EH (cell line): ENCODE measurements at places on chromosomes 16 and 17.

- no peak for DNase-seq
These were observed 248.7 kb downstream of the RBFOX3 start for GRCh38 chr17:79361873-79362771.

GRCh38 chr17:32496395-32497073, 9.7 kb downstream of the CDK5R1 start:
- peak; percentile 93 for DNase-seq

DNA sequence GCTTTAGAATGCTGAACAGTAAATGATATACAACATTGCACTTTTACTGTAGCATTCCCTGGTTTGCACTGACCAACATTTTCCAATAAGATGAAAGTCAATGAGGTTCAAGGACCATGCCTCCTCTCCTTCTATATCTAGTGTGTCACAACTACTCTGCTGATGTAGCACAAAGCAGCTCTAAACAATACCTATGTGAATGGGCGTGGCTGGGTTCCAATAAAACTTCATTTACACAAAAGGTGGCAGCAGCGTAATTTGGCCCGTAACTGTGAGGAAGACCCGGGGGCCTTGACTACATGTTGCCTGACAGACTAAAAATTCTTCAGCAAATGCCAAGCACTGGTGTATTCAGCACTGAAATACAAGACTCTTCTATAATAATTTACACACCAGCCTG, 6.5 kb downstream of the SRP68 start:
- no peak for DNase-seq

DNA sequence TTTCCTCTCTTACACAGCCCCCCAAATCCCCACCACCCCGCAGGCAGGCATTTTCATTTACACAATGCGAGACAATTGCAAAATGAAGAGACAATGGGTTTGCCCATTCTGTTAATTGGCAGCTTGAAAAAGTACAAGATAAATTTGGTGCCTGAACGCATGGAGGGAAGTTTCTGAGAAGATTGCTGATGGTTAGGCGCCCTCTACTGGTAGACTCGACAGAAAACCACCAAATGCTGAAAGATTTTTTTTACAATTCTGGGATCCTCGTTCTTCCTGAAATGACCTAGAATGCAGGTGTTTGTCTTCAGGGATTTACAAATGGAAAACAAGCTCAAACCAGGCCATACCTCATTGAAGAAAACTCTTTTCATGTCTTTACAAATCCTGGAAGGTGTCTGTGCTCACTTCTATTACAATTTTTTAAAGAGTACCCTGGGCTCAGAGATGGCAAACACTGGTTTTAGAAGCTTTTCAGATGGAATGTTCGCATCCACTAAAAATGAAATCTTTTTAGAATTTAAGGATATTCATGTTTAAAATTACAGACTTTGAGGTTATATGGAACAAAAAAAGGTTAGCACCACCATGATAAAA, 338.5 kb downstream of the PMP22 start:
- peak; percentile 78 for DNase-seq

GRCh38 chr17:16425698-16426659, 10.6 kb downstream of the TRPV2 start:
- DNase-seq = no peak

- peak; percentile 39 for DNase-seq
These were observed 21.6 kb downstream of the POLR3E start for GRCh38 chr16:22318690-22319358.
